ENCODE measurements at places on chromosomes 7 and 10.

GRCh38 chr7:41566581-41566980 is 136.3 kb downstream of the INHBA start:
- no peak for DNase-seq

DNA sequence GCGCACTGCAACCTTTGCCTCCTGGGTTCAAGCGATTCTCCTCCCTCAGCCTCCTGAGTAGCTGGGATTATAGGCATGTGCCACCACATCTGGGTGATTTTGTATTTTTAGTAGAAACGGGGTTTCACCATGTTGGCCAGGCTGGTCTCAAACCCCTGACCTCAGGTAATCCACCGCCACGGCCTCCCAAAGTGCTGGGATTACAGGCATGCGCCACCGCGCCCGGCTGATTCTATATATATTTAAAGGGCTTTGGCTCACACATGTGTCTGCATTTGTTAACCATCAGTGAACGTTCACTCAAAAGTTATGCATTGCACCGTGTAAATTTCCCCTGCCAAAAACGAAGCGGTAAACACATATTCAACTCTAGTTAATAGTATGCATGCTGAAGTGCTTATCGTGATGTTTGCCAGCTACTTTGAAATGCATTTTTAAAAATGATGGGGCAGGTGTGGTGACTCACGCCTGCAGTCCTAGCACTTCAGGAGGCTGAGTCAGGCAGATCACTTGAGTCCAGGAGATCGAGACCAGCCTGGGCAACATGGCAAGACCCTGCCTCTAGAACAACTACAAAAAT is 17.7 kb upstream of the WIPI2 start:
- no peak for DNase-seq

- no peak for DNase-seq
Measured at GRCh38 chr10:118204292-118204943, 137.7 kb downstream of the FAM204A start.

GRCh38 chr7:120055300-120055699 is 217.7 kb upstream of the KCND2 start:
- DNase-seq = no peak

GRCh38 chr7:1085910-1086421 is 1.9 kb upstream of the GPER1 start:
- no peak for DNase-seq

- DNase-seq = no peak
Measured at GRCh38 chr7:38306914-38307313, 33.5 kb upstream of the TARP start.

- no peak for DNase-seq
Measured at GRCh38 chr10:29805134-29805723, 170.5 kb upstream of the SVIL start.

- no peak for DNase-seq
Measured at GRCh38 chr10:125156739-125157480, 3.5 kb downstream of the CTBP2 start.

GRCh38 chr7:158662610-158663427 is 41.8 kb downstream of the NCAPG2 start:
- no peak for DNase-seq

DNA sequence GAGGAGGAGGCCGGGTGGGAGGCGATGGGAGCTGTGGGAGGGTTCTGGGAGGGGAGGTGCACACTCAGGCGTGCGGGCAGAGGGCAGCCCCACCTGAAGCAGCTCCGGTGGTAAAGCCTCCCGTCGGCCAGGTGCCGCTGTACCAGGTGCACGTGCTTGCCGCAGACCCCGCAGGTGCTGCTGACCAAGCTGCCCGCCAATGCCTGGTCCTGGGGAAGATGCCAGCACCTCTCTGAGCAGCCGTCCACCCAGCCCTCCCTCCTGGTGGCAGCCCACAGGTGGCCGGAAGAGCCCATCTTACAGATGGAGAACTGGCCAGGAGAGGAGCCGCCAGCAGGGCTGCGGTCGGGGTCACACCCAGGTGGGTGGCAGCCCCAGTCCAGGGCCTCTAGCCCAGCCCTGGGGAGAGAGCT is 12.6 kb downstream of the MICALL2 start:
- no peak for DNase-seq

DNA sequence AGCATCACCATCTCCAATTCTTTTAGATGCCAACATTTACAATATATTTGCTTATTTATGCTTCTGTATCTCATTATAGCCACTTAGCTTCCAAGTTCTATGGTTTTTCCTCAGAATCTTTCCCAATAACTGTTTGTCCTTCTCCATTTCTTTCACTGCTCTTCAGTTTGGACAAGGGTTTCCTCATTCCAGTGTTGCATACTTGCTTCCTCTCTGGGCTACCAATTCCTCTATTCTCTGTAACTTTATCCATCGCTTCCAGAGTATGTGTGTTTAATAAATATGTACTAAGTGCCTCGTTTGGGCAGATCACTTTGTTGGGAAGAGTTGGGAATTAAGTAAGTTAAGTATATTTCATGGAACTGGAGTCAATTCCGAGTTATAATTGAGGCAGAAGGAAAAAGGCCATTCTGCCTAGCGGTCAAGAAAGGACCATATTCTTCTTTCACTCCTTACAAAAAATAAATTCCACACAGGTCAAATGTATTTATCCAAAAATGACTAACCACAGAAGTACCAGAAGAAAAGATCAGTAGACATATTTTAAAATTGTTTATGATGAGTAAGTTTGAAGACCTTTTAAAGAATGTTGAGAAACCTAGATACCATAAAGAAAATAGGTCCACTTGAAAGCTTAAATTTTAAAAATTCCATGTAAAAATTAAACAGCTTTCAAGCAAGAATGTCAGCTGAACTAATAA is 10.8 kb downstream of the STAMBPL1 start:
- DNase-seq = no peak

DNA sequence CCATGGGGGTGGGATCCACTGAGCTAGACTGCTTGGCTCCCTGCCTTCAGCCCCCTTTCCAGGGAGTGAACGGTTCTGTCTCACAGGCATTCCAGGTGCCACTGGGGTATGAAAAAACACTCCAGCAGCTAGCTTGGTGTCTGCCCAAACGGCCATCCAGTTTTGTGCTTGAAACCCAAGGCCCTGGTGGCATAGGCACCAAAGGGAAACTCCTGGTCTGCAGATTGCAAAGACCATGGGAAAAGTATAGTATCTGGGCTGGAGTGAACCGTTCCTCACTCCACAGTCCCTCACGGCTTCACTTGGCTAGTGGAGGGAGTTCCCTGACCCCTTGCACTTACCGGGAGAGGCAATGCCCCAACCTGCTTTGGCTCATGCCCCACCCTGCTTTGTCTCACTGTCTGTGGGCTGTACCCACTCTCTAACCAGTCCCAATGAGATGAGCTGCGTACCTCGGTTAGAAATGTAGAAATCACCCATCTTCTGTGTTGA is 62.7 kb downstream of the PPP1R9A start:
- DNase-seq = peak; percentile 55

DNA sequence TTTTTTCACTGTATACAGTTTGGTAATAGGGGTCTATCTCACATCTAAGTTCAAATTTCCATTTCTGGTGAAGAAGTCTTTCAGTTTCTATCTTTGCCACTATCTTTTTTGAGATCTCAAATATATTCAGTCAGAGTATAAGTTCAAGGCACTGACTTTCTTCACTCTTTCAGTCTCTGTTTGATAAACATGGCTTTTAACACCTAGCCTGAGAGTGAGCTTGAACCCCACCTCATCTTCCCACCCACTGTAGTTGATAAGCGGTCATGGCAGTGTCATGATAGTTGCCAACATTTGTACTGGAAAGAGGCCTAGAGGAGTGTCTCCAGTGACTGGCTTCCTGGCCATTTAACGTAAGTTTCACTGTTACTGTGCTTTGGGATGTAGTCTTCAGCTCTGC is 41.2 kb upstream of the AGR3 start:
- DNase-seq = no peak

- DNase-seq = no peak
Measured at GRCh38 chr10:19325581-19325980, 277.0 kb downstream of the MALRD1 start.

DNA sequence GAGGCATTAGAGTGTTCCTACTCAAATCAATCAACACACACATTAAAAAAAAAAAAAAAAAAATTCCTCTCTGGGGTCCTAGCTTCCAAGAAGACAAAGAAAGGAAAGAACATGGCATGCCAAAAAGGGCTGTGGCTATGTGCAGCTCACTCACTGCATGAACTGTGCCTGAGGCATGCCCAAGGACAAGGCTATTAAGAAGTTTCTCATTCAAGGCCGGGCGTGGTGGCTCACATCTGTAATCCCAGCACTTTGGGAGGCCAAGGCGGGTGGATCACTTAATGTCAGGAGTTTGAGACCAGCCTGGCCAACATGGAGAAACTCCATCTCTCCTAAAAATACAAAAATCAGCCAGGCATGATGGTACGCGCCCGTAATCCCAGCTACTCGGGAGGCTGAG is 41.9 kb upstream of the PPP3CB start:
- DNase-seq = no peak

Data from ACHN (cell line).